Immature natural killer cell (primary cell): ENCODE measurements at places on chromosomes 1 and 21.

- peak; percentile 73 for DNase-seq
These were observed 1.4 kb downstream of the NIT1 start for GRCh38 chr1:161119092-161119903.

DNA sequence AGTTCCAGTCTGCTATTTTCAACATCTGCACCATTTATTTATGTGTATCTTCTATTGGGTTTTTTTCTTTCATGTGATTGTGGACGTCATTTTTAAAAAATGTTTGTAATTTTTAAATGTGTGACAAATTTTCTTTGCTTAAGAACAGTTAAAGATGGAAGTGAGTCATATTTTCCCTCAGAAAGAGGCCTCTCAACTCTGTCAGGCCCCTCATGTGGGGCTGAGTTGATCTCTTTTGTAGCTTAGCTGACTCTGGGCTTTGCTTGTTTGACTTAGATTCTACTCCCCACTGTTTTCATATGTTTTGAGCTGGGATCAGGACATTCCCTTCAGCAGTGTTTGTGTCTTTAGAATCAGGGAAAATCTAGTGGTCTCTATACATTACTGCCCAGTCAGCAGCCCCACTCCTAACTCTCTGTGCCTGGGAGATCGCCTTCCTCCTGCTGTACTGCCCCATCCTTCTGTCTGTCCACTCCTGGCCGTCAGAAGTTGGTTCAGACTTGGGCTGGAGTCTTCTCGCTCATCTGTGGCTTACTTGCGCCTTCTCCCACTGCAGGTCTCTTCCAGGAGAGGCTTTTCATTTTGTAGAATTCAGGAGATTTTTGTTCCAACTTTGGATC, 137.4 kb downstream of the DYRK1A start:
- no peak for DNase-seq

GRCh38 chr1:20184997-20185833, 681 bp upstream of the UBXN10 start:
- peak; percentile 63 for DNase-seq

DNA sequence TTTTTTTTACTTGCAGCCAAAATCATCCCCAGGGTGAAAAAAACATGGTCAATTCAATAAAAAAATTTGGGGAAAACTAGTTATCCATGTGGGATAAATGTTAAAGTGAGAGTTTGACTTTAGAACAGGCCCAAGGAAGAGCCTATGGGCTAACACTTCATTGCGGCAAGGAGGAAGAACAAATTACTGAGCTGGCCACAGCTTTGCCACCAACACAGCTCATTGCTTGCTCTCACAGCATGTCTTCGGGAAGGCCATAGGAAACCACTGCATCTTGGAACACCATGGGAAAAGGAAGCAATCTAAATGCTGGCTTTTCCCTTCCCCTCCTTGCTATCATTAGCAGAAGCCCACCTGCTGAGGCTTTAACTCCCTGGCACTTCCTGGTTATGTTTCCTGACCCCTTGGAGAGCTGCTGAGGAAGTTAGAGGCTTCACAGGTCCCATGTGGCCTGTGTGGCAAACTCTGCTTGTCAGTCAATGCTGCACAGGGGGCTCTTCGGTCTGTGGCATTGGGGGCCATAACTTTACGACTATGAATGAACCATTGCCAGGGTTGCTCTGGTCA, 86.0 kb downstream of the SLC25A24 start:
- peak; percentile 37 for DNase-seq

GRCh38 chr1:169478094-169478672, 7.6 kb downstream of the SLC19A2 start:
- DNase-seq = no peak

DNA sequence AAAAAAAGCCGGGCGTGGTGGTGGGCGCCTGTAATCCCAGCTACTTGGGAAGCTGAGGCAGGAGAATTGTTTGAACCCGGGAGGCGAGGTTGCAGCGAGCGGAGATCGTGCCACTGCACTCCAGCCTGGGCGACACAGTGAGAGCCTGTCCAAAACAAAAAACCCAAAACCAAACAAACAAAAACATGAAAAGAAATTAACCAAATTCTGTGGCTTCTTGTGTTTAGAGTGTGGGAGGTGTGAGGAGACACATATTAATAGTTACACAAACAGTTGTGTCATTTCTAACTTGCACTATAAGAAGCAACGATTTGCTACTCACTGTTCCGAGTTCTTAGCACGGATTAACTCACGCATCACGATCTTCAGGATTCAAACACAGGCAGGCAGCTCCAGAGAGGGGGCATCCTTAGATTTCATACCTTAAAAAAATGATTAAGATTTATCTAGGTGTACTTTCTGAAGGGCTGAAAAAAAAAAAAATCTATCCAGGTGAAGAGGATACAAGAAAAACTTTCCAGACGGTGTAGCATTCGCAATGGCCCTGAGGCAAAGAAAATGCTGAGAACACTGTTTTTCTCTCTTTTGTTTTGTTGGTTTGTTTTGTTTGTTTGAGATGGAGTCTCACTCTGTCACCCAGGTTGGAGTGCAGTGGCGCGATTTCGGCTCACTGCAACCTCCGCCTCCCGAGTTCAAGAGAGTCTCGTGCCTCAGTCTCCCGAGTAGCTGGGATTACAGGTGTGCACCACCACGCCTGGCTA, 713 bp upstream of the HMGCL start:
- peak; percentile 19 for DNase-seq

DNA sequence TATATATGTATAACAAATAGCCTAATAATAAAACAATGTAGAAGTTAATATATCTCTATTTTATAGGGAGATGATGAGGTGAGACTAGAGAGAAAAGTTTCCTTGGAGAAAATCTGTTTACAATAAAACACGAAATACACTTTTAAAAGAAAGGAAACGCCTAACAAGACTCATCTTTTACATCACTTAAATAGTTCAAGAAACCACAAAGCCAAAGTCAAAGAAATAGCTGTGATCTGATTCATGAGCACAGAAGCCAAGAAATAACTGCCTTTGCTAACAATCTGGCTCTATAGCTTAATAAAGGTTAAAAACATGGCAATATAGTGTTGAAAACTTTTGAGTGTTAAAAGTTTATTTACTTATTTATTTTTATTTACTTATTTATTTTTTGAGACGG, 61.5 kb downstream of the TOR3A start:
- DNase-seq = no peak

DNA sequence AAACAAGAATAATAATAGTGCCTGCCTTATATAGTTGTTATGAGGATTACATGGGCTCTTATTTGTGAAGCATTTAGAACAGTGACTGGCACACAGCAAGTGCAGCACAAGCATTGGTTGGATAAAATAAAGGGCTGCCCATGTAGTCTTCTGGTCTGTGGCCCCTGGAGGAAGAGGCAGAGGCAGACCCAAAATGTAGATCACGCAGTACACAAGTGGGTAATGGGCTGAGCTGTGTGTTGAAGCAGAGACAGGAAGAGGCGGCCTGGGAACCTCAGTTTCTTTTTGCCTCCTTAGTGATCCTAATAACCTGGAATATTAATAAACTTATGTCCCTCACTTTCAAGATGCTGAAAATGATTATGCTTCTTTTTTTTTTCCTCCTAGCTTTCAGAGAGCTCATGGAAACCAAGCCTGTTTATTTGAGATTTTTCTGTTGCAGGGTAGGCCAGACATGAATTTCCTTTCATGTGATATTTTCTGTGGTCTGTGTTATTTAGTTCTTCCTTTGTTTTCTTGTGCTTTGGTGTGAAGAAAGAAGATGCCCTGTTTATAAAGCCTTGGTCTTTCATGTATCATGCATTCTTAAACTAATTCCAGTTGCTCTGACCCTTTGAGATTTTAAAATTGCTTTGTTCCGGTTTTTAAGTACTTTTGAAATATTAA, 42.5 kb downstream of the LRRC8D start:
- DNase-seq = no peak

DNA sequence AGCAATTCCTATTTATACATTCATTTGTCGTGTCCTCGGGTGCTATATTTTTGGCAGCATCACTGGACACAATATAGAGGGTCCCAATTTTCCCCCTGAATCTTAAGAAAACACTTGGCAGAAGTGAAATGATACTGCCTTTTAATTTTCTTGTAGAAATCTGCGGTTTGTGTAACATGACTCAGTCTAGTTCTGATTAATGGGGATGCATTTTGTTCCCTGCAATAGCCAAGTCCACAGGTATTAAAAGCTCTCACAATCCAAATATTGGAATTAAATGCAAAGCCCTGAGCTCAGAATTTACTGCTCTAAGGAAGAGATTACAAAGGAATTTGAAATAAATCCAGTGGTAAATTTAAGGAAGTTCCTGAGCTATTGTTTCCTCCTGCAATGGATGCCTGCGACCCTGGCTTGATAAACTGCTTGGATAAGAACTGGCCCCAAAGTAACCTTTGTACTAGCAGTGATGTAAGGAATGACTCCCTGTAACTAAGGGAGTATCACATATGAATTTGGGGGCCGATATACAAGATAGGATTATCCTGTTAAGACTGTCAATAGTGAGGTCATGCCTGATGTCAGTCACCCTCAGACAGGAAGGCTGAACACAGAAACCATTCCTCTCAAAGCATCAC, 349.7 kb upstream of the C1orf87 start:
- no peak for DNase-seq

GRCh38 chr1:119869995-119870394, 26.3 kb downstream of the ADAM30 start:
- no peak for DNase-seq

DNA sequence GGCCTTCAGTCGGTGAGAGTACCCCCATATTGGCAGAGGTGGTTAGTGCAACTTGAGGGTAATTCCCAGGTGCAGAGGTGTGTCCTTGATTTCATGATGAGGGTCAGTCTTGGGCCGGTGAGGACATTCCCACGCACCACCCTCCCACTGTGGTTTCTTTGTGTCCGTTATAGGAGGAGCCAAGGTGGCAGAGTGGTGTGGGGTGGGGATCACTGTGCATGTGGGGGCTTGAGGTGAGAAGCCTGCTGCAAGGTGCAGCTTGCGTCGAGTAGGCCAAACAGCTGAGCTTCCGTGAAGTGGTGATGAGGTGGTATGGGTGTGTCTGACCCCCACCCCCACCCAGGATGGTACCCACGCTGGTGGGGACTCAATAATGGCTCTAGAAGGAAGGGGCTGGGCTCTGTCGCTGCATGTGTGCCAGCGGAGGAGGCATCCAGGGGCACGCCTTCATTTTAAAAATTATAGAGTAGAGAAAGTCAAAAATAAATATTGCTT, 6.2 kb downstream of the PTPRF start:
- DNase-seq = no peak

- DNase-seq = no peak
These were observed 12.4 kb upstream of the LRIF1 start for GRCh38 chr1:110976089-110976488.

GRCh38 chr1:205247130-205247921, 19.6 kb downstream of the TMCC2 start:
- no peak for DNase-seq

- no peak for DNase-seq
These were observed 9.9 kb downstream of the HCRTR1 start for GRCh38 chr1:31627301-31627929.

DNA sequence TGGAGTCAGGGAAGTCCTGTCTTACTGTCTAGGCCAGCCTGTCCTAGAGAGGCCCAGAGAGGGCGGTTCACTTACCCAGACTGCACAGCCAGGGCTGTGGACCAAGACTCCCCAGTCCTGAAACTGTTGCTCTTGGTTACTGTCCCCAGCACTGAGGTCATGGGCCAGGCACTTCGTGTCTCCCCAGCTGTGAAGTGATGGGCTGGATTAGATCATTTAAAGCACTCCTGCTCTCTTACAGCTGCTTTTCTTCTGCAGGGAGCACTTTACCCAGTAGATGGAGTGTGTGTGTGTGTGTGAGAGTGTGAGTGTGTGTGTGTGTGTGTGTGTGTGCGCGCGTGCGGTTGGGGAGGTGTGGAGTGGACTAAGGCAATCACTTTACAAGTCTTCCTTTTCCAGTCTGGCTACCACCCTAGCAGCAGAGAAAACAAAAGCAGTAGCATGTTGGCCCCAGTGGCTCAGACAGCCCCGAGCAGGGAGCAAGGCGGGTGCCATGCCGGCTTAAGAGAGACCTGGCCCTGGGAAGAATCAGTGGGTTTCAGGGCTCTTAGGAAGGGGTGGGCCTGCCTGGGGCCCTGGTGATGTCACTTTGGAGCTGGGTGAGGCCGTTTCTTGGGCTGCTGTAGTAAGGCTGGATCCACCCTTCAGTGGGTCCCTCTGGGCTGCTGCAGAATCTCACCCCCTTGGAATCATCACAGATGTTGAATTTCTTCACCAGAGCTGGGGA, 2.4 kb downstream of the SPSB1 start:
- DNase-seq = no peak

DNA sequence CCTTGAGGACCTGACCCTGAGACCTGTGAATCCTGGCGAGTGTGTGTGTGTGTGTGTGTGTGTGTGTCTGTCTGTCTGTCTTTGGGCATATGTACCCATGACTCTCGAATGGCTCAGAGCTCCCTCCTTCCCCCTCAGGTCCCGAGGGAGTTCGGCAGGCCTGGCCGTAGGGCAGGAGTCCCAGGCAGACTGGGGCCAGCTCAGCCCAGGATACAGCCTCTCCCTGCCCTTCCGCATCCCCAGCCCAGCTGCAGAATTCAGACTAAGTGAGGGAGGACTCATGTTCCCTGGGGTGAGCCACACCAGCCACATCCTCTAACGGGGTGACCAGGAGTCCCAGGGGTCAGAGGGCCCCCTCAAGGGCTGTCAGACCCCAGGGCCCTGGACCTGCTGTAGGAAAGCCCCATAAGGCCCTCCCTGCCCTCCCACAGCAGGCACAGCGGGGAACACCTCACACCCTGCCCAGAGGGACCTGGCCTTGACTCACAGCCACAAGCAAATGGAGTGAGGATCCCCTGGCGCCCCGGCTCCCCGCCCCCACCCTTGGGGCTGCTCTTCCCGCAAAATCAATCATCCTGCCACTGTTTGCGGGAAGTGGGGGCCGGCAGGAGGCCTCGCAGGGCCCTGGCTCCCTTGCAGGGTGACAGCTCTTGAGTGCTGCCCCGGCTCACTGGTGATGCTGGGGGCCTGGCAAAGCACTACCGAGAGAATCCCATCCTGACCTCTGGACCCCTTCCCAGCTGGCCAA, 101.7 kb upstream of the CASZ1 start:
- DNase-seq = no peak

DNA sequence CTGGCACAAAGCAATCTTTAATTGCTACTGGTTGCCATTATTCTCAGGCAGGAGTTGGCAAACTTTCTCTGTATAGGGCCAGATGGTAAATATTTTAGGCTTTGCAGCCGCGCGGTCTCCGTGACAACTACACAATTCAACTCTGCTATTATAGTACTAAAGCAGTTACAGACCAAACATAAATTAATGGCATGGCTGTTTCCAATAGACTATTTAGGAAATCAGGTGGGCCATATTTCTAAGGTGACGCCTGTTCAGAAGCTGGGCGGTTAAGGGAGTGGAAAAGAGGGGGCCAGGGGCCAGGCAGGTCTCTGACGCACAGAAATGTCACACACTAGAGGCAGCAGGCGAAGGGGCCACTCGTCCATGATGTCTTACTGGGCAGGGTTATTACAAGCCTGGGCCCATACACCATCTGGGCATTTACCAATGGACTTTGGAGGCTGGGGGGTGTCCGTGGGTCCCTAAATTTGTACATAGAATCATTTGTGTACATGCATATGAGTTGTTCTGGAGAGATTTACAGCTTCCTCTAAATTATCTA, 80.1 kb downstream of the STUM start:
- no peak for DNase-seq

- DNase-seq = no peak
These were observed 16.3 kb downstream of the L1TD1 start for GRCh38 chr1:62210960-62211359.

GRCh38 chr1:109655615-109656519, at the start of gene GSTM4:
Gene GSTM4, plus strand, starts transcription at chr1:109656099. Its CDS starts 291 bp downstream, at chr1:109656390.
- DNase-seq = peak; percentile 61
